ENCODE measurements at places on chromosomes 16 and 17.

DNA sequence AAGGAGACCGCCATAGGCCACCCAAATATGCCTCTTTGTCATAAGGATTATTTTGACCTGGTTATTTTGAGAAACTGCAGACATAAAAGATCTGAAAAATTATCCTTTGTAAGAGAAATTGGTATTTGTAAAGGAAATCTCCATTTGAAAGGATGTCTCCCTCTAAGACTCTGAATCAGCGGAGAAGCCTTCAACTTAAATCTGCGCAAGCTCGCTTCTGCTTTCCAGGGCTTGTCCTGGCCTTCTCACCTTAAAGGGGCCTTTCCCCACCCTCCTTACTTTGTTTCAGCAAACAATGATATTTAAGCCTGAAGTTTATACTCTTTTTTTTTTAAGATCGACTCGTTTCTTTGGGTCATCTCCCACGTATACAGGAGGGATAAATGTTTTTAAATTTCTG is 34.5 kb downstream of the HSBP1 start:
- no peak for DNase-seq

- no peak for DNase-seq
Measured at GRCh38 chr17:2624292-2624731, 30.9 kb downstream of the PAFAH1B1 start.

DNA sequence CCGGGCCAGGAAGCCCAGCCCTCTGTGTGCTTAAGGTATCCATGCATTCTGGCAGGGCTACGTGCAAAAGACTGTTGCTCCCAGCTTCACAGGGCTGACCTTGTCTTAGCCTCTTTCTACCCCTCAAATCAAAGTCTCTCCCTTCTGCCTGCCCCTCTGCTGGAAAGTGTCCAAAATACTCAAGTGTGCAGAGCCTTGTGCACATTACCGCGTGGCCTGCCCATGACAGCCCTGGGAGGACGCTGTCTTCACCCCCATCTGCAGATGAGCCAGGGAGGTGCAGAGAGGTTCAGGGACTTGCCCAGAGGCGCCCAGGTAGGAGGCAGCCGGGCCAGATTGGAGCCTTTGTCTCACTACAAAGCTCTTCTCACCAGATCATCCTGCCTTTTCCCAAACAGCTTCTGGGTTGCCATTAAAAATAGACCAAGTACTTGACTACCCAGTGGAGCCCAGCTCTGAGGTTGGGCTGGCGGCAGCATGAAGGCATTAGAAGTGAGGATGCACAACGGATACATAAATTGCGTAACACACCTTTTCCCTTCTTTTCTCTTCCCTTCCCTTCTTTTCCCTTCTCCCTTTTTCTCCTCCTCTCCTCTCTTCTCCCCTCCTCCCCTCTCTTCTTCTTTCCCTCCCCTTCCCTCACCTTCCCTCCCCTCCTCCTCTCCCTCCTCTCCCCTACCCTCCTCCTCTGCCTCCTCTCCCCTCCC is 3.5 kb downstream of the CACNG4 start:
- no peak for DNase-seq

DNA sequence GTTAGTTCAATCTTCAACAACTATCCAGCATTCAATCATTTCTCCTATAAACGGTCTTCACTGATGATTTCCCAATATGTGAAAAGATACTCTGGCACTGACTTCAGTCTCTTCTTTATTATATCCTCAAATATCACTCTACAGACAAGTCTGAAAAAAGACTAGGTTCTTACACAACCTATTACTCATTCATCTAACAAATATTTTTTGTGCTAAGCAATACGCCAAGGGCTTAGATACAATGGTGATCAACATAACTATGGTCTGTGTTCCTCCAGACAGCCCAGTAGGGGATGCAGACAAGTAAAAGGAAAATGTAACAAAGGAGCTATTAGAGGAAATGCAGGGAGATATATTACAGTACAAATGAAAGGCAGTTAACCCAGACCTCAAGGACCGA is 63.9 kb downstream of the MYO1D start:
- no peak for DNase-seq

- DNase-seq: no peak
Measured at GRCh38 chr16:69928856-69929400, 22.2 kb upstream of the CLEC18A start.

GRCh38 chr17:56136301-56136700 is 17.0 kb upstream of the ANKFN1 start:
- no peak for DNase-seq

- DNase-seq: no peak
Measured at GRCh38 chr16:87334651-87335624, 17.7 kb upstream of the C16orf95 start.

GRCh38 chr17:18142417-18142816 is 33.9 kb downstream of the MYO15A start:
- DNase-seq: no peak

DNA sequence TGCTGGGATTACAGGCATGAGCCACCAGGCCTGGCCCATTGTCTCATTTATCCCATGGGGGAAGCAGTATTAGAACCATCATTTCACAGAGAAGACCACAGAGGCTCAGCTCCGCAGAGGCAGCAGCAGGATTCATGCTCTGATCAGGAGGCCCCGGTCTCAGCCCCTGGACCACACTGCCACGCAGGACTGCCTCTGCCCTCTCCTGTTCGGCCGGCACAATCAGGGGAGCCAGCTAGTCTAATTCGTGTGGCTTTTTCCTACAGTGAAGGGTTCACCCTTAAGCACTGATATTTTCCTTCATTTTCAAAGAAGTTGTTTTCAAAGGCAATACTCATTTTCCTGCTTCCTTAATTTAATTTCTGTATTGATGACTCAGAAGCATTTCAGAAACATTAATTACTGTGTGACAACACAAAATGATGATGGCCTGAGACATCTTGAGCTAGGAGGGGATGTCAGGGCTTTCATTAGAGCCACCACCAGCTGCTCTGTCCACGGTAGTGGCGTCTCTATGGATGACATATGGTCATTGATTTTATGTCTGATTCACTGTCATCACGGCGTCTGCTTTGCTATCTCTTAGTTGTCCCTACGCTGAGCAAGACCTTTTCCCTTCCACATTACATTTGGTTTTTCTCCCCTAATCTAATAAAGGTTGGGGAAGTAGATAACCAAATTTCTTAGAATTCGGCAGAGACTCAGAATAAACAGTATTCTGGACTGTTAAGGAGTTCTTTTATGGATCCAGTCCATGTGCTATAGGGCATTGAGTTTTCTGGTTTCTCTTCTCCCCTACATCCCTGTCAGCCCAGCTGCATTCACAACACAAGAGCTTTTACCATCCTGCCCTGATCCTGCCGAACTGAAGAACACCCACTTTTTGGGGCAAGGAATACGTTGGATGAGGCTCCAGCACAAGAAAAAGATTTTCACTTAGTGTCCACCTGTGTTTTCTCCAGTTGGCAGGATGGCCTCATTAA is 314.0 kb downstream of the SLC39A11 start:
- no peak for DNase-seq

DNA sequence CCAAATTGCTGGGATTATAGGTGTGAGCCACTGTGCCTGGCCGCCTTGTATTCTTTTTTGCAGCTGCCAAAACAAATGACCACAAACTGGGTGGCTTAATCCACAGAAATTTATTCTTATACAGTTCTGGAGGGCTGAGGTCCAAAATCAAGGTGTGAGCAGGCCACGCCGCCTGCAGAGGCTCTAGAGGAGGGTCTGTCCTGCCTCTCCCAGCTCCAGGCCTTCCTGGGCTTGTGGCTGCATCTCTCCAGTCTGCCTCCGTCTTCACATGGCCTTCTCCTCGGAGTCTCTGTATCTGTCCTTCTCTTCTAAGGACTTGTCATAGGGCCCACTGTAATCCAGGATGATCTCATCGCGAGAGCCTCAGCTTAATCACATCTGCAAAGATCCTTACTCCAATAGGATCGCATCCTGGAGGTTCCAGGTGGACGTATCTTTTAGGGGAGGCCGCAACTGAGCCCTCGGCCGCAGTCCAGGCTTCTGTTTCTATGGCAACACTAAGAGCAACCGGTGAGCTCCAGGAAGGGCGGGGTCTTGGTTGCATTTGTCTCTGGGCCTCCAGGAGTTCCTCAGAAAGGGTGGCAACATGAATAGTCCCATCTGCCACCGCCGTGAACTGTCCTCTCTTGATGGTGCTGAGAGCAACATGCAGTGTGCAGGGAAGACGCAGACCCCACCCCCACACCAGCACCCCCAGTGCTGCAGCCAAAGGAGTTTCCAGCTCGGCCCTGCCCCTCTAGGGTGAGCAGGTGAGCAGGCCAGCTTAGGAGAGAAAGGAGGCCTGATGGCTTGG is 29.5 kb upstream of the CREBBP start:
- no peak for DNase-seq

DNA sequence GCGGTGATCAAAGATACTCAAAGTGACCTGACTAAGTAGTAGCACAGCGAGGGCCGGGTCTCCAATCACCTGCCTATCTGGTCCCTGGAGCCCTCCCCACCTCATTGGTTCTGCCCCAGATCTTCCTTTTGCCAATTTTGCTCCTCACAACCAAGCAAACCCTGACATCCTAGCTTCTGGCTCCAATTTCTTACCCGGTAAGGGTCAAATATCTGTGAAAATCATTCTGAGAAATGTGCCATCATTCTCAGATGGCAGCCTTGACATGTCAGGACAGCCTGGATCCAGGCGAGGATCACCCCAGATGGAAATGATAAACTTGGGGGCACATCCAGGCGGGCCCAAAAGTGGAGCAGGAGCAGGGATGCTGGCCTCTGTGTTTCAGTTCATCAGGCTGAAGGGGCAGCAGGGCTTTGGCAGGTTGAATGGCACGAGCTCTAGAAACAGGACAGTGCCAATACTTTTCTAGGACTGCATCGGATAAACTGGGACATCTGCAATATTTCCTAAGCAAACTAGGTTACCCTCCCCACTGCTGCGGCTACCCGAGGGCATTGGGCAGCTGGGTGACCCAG is 83.9 kb downstream of the SHISA6 start:
- no peak for DNase-seq

DNA sequence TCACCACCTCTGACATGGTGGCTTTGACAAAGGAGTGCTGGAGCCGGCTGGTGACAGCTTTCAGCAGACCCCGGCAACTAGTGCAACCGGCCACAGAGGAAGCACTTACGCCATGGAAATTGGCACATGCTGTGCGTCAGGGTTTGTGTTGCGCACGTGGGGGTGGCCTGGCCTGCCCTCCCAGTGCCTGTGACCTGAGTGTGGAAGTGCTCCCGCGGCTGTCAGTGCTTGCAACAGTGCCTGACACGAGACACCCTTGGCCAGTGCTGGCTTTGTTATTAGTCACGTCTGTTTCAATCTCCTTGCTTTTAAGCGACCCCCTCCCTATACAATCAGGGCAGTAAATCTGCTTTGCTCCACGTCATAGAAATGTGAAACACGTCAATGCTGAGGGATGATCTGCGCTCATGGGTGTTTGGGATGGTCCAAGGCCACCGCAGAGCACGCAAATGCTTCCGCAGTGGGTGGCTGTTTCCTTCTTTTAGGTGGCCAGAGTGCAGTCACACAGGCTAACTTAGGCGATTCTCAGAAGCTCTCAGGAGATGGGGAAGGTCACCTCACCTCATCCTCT is 64.3 kb downstream of the PGS1 start:
- no peak for DNase-seq

GRCh38 chr17:82613283-82614094 is 34.8 kb downstream of the WDR45B start:
- DNase-seq: no peak

- peak; percentile 39 for DNase-seq
Measured at GRCh38 chr17:15260376-15261257, 4.5 kb downstream of the PMP22 start.

DNA sequence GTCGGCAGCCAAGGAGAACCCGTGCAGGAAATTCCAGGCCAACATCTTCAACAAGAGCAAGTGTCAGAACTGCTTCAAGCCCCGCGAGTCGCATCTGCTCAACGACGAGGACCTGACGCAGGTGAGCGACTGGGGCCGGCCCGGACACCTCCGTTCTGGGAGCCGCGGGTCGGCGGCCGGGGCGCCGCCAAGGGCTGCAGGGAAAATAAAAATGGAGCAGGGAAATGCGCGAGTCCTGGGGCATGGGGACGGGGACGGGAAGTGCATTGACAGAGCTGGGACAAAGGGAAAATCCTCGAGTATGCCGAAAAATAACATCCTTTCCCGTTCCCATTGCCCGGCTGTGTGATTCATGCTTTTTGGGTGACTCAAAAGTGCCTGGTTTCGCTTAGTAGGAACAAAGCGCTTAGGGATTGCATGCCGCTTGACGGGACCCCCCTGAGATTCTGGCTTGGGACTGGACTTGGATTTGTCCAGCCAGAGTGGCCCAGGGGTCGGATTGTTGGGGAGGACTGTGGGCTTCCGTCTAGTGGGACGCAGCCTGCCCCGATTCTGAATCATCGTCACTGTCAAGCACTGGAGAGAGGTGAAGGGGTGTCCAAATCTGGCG is 699 bp downstream of the MPRIP start:
- DNase-seq: no peak

GRCh38 chr16:65769055-65769465 is 597.4 kb upstream of the CDH5 start:
- no peak for DNase-seq

DNA sequence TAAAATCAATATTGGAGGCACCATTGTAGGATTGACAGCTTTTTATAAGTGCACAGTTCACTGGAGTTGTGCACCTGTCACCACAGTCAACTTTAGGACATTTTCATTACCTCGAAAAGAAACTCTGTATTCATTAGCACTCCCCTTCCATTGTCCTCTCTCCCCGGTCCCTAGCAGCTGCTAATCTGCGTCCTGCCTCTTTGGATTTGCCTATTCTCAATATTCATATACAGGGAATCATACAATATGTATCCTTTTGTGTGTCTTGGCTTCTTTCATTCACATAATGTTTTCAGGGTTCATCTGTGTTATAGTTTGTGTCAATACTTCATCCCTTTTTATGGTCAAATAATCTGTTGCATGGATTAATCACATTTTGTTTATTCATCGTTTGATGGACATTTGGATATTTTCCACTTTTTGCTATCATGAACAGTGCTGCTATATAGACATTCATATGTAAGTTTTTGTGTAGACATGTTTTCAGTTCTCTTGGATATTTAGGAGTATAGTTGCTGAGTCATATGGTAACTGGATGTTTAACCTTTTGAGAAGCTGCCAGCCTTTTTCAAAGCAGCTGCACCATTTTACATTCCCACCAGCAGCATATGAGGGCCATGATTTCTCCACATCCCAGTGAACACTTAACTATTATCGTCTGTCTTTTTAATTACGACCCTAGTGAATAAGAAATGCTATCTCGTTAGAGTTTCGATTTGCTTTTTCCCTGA is 9.8 kb downstream of the DNAJA3 start:
- no peak for DNase-seq

DNA sequence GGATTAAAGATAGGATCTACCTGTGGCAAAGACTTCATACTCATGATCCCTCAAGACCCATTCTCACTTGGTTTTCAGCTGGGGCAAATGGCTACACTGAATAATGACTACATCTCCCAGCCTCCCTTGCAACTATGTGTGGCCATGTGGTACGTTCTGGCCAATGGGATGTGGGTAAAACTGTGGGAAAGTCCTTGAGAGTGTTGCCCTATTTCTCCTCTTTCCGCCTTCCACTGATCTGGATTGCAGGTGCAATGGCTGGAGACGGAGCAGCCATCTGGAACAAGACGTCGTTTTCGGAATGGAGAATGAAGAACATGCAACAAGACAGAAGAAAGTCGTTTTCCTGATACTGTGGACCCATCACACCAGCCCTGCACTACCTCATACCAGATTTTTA is 48.5 kb downstream of the HAPSTR1 start:
- DNase-seq: no peak

GRCh38 chr17:11177340-11177739 is 63.7 kb upstream of the SHISA6 start:
- no peak for DNase-seq

Data from stimulated activated CD8-positive, alpha-beta memory T cell treated with anti-CD3 and anti-CD28 coated beads, Interleukin-4, amount 100 ng/mL, for 24 hours (primary cell).